ENCODE measurements at places on chromosomes 11 and 22. TPM values are rescaled to one million over a fixed set of nuclear protein-coding genes. Genes with fewer than 3 reads are reported as not detected.
A peak's percentile ranks its signal among the peaks of the same experiment; 100 is the strongest.

GRCh38 chr11:19962801-19963175 lies 197.5 kb downstream of the DBX1 start:
- no peaks in the 10 kb centered on the region for H3K36me3 ChIP-seq
- H3K27me3 ChIP-seq, result no peaks in the 10 kb centered on the region
- H3K4me3 ChIP-seq, result no peak overlapping the region
- no peaks in the 10 kb centered on the region for H3K4me1 ChIP-seq

GRCh38 chr11:69636512-69637197 lies 4.3 kb upstream of the CCND1 start:
- peaks cover 62% of the 10 kb centered on the region for H3K27me3 ChIP-seq
- H3K4me3 ChIP-seq, result peak overlapping the region; percentile 49
- H3K36me3 ChIP-seq, result no peaks in the 10 kb centered on the region
- H3K4me1 ChIP-seq, result peaks cover 35% of the 10 kb centered on the region
- H3K27ac ChIP-seq, result peak overlapping the region; percentile 0
- no peak for DNase-seq

- no peak for DNase-seq
- H3K36me3 ChIP-seq, result no peaks in the 10 kb centered on the region
- no peak overlapping the region for H3K4me3 ChIP-seq
- H3K27ac ChIP-seq, result no peak overlapping the region
- no peaks in the 10 kb centered on the region for H3K4me1 ChIP-seq
Observed at GRCh38 chr11:5476186-5476819, 12.2 kb upstream of the OR52D1 start.

DNA sequence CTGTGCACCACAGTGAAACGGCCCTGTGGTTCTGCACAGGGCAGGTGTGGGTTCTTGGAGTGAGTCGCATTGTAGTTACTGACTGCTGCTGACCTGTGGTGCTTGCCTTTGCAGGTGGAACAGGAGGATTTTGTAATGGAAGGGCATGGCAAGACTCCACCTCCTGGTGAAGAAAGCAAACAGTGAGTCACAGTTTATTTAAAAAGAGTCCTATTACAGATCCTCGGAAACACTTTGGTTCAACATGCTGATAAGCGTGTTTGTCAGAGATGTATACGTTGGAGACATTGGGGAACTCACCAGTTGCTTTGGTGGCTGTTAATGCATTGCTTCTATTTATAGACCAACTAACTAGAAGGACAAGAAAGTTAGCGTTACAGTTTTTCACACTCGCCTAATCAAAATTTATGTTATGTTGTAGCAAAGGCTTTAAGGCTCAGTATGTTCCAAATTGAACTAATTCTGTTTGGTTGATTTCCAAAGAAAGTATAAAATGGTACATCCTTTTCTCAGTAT lies 21.7 kb upstream of the TNRC6B start:
- peak; percentile 82 for DNase-seq
- H3K4me3 ChIP-seq, result no peak overlapping the region
- peaks cover 6% of the 10 kb centered on the region for H3K36me3 ChIP-seq
- peaks cover 15% of the 10 kb centered on the region for H3K4me1 ChIP-seq
- H3K27ac ChIP-seq, result peak overlapping the region; percentile 62

DNA sequence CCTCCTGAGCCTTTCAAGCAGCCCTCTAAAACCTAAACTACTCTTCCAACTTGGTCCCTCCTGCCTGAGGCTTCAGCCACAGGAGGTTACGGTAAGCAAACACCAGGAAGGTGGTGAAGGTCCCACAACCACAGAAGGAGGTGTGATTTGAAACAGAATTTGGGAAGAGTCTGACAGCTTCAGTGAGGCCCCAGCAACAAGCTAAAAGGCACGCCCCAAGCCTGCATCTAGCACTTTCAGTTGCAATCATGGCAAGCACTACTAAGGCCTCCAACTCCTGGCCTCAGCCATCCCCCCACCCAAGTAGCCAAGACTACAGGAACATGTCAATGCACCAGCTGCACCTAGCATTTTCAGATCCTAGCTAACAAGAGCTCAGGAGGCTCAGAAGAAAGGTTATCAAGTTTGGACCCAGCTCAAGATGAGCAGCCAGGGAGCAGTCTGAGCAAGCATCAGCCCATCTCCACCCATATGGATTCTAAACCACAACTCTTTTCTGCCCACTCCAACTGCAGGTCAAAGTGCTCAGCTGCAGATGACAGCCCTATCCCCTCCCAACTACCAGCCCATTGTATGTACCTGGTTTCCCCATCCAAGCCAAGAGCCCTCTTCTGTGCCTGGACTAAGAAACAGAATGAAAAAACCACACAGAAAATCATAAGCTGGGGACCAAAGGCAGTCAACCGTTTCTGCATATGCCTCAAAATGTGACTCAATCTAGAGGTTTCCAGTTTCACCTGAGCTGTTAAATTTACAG lies 10.4 kb upstream of the AHNAK start:
- H3K4me1 ChIP-seq, result peaks cover 83% of the 10 kb centered on the region
- peak overlapping the region; percentile 97 for H3K27ac ChIP-seq
- peaks cover 26% of the 10 kb centered on the region for H3K36me3 ChIP-seq
- DNase-seq, result no peak
- no peak overlapping the region for H3K4me3 ChIP-seq

- no peaks in the 10 kb centered on the region for H3K36me3 ChIP-seq
- peaks cover 6% of the 10 kb centered on the region for H3K27me3 ChIP-seq
- H3K27ac ChIP-seq, result no peak overlapping the region
- DNase-seq, result no peak
- H3K4me1 ChIP-seq, result no peaks in the 10 kb centered on the region
Observed at GRCh38 chr11:116598556-116598955, 174.2 kb downstream of the BUD13 start.

DNA sequence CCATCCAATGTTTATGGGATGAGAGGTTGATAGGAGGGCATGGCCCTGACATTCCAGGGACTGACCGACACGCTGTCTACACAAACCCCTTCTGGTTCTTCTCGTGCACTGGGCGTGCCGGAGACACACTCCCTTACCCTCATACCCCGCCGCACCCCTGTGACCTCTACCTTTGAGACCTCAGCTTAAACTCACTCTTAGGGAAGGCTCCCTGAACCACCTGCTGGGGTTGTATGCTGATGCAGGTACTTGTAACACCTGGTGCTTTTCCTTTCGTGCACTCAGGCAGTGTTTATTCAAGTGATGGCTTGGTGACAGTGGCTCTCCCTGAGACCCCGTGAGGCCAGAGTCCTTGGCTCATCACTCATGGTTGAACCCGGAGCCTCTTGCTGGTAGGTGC lies 12.0 kb downstream of the PPARA start:
- H3K27ac ChIP-seq, result no peak overlapping the region
- peaks cover 15% of the 10 kb centered on the region for H3K4me1 ChIP-seq
- no peaks in the 10 kb centered on the region for H3K27me3 ChIP-seq
- no peak overlapping the region for H3K4me3 ChIP-seq

- H3K4me3 ChIP-seq, result no peak overlapping the region
- no peak for DNase-seq
- no peak overlapping the region for H3K27ac ChIP-seq
- no peaks in the 10 kb centered on the region for H3K4me1 ChIP-seq
- peaks cover 8% of the 10 kb centered on the region for H3K27me3 ChIP-seq
Observed at GRCh38 chr11:36586543-36586942, 7.8 kb upstream of the IFTAP start.

- no peaks in the 10 kb centered on the region for H3K27me3 ChIP-seq
- DNase-seq, result no peak
- no peak overlapping the region for H3K4me3 ChIP-seq
- H3K27ac ChIP-seq, result peak overlapping the region; percentile 93
- H3K4me1 ChIP-seq, result peaks cover 74% of the 10 kb centered on the region
Observed at GRCh38 chr11:119025099-119025473, 5.6 kb downstream of the SLC37A4 start.

DNA sequence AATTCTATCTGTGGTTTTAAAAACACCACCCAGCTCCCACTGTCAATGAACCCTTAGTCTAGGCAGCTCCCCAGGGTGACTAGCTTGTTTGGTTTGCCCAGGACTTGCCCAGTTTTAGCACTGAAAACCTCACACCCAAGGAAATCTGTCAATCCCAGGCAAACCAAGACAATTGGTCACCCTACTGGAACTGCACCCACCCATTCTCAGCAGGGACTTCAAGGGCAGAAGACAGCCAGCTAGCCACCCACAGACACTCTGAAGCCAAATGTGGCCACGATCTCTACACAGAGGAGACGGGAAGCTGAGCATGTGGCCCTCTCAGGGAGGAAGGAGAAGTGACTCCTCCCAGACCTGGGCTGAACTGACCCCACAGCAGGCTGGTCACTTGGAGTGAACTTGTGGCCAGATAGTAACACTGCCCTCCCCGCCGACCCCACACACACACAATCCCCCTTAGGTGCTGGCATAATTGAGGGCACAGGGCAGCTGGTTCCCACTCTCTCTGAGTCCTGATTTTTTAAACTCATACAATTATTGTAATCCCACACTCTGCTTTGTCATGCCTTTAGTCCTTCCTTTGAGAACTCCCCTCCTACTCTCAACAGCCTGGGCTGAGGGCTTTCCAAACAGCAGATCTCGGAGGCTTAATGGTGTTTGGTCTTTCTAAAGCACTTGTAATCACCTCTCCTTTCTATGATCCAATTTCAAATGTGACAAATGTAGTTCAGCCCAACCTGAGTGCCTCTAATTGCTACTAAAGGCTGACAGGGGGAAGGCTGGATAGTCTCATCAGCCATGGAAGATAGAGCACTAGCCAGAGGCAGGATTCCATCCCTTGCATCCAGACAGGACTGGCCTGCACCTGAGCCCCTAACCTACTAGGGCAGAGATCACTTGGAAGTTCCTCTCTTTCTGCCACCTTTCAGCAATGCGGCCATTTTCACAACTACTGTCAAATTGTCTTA lies 74.7 kb upstream of the DRD2 start:
- no peak overlapping the region for H3K4me3 ChIP-seq
- no peaks in the 10 kb centered on the region for H3K4me1 ChIP-seq
- no peaks in the 10 kb centered on the region for H3K27me3 ChIP-seq
- no peak for DNase-seq

DNA sequence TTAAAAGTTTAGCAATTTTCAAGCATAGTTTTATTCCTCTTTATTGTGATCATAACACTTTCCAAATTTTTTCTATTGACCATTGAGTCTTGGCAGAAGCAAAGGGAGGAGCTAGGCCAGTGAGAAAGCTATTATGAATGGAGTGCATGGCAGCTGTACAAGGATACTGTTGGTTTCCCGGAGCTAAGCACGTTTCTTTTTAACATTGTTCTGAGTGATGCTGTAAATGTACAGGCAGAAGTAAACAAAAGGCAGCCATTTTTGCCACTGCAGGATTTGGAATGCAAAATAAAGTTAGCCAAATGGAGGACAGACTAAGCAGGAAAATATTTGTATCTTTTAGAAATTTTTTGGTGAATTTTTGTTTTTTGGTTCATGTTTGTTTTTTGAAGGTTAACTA lies 16.2 kb downstream of the CBL start:
- no peak overlapping the region for H3K4me3 ChIP-seq
- H3K27me3 ChIP-seq, result no peaks in the 10 kb centered on the region
- no peaks in the 10 kb centered on the region for H3K4me1 ChIP-seq

- no peak for DNase-seq
- no peaks in the 10 kb centered on the region for H3K27me3 ChIP-seq
- no peak overlapping the region for H3K27ac ChIP-seq
- H3K36me3 ChIP-seq, result no peaks in the 10 kb centered on the region
Observed at GRCh38 chr11:118845369-118845768, 38.3 kb upstream of the CXCR5 start.

DNA sequence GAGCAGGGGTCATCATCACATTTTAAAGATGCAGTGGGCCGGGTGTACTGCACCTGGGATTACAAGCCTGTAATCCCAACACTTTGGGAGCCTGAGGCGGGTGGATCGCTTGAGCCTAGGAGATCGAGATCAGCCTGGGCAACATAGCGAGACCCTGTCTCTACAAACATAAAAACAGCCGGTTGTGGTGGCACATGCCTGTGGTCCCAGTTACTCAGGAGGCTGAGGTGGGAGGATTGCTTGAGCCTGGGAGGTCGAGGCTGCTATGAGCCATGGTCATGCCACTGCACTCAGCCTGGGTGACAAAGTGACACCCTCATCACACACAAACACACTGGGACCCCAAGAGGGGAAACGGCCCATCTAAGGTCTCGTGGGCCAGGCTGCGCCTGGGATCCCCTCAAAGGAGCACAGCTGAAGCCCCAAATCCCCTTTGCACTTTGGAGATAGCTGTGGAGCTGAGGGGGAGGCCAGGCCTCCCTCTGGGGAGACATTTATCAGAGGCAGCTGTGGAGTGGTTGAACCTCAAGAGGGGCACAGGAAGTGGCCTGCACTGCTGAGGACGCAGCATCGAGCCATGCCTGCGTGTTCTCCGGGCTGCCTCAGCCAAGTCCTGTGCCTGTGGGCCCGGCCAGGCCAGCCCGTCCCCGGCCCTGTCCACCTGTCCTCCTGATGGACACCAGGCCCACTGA lies 27.5 kb downstream of the OSBPL5 start:
- no peak overlapping the region for H3K4me3 ChIP-seq
- no peaks in the 10 kb centered on the region for H3K27me3 ChIP-seq
- no peak overlapping the region for H3K27ac ChIP-seq
- no peaks in the 10 kb centered on the region for H3K36me3 ChIP-seq
- H3K4me1 ChIP-seq, result no peaks in the 10 kb centered on the region

- H3K27me3 ChIP-seq, result no peaks in the 10 kb centered on the region
- H3K4me3 ChIP-seq, result no peak overlapping the region
- H3K36me3 ChIP-seq, result no peaks in the 10 kb centered on the region
- H3K4me1 ChIP-seq, result no peaks in the 10 kb centered on the region
- DNase-seq, result no peak
Observed at GRCh38 chr22:32729412-32729811, 72.1 kb upstream of the TIMP3 start.

C11orf24 gene
- 9.7 TPM for total RNA-seq

OLFML1 gene
- total RNA-seq, result 1.7 TPM

PTGDR2 gene
- 1.7 TPM for total RNA-seq
